WTC11 (cell line): ENCODE measurements at places on chromosomes 12 and 14. TPM values are rescaled to one million over a fixed set of nuclear protein-coding genes. Genes with fewer than 3 reads are reported as not detected.

DNA sequence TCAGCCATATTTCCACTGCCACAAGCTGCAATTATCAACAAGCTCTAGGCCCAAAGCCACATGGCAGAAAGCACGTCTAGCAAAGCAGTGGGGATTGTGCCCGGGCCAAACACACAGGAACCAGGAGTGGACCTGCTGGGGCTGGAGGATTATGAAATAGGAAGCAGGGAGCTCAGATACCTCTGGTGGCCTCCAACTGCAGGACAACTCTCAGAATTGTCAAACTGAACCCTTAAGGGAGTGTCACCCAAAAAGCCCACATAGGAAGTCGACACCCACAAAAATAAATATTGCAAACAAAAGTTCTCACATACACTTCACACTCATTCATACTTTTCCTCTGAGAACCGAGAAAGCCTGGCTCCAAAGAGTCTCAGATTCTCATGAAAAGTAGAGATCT, 26.1 kb downstream of the KCTD10 start:
- H3K4me1 ChIP-seq, result no peaks in the 10 kb centered on the region
- no peak overlapping the region for H3K4me3 ChIP-seq
- H3K27me3 ChIP-seq, result no peaks in the 10 kb centered on the region
- peaks cover 60% of the 10 kb centered on the region for H3K36me3 ChIP-seq
- peak overlapping the region; percentile 59 for H3K27ac ChIP-seq

DNA sequence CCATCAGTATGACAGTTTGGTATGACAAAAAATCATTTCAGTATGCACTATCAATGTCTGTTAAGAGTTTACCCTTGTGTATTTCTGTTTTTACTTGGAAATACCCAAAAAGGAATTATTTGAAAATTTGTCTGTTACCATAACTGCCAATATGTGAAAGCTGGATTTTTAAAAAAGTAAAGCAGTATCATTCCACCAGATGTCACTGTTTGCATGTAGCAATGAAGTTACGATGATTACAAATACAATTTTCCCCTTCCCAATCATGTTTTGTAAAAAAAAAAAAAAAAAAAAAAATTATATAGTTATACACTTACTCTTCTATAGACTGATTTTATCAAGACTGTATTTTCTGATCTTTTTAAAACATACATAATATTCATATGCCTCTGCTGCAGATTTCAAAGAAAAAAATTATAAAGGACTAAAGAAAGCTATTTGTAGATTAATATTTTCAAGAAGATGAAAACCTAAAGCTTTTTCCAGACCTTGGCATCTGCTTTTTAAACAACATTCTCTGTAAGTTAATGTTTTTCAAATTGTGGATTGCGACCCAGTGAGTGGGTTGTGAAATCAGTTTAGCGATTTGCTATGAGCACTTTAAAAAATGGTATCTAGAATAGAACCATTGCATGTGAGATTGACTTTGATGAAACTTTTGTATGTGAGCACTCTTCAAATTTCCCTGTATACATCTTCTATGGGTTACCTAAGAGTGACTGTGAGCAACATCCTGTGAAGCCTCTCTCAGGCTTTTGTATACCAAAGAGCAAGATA, 114.2 kb downstream of the TTC6 start:
- H3K4me3 ChIP-seq, result no peak overlapping the region
- H3K27ac ChIP-seq, result no peak overlapping the region
- peaks cover 6% of the 10 kb centered on the region for H3K27me3 ChIP-seq
- no peak for DNase-seq

- no peaks in the 10 kb centered on the region for H3K27me3 ChIP-seq
- no peak overlapping the region for H3K27ac ChIP-seq
- H3K4me1 ChIP-seq, result peaks cover 7% of the 10 kb centered on the region
- no peak overlapping the region for H3K4me3 ChIP-seq
Observed at GRCh38 chr12:98752726-98753125, 107.6 kb downstream of the APAF1 start.

TAS2R31 gene
- 1.2 to 2.0 TPM (median 1.9 TPM) in 3 replicates for total RNA-seq

SMIM41 gene
- 0.14 to 0.21 TPM in 2 of 3 replicates, not detected in the other for total RNA-seq

RPL36AL gene
- 173 to 212 TPM (median 177 TPM) in 3 replicates for total RNA-seq
